ENCODE measurements at places on chromosomes 11 and 22.

DNA sequence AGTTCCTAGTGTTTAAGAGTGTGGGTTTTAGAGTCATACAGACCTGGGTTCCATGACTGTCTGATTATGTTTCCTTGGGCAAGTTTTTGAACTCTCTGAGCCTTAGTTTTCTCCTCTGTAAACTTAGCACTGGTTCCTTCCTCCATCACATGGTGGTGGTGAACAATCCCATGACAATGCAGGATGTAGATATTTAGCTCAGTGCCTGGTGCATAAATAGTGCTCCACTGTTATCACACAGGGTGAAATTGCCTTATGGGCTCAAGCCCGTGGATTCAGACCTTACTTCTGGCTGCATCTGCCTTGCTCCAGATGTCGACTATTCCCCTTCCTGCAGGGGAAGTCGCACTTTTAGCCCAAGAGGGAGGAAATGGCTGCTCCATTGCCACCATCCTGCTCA is 62.7 kb downstream of the LDLRAD3 start:
- DNase-seq = no peak

GRCh38 chr11:118002010-118002540 is 15.9 kb downstream of the IL10RA start:
- DNase-seq = no peak

DNA sequence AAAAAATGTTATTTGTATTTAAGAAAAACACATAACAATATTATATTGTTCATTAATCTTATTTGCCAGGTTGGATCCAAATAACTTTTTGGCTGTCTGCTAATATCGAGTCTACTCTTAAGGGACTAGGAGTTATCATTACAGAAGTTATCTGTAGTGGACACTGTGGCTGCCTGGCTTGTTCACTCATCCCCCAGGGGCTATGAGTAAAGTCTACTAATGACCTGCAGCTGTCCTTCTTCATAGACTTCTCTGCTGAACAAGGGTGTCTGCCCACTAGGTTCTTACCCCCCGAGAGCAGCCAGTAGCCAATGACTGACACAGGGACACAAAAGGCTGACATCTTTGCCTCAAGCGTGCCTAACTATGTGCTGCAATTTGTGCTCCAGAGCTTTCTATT is 69.7 kb downstream of the APIP start:
- no peak for DNase-seq

DNA sequence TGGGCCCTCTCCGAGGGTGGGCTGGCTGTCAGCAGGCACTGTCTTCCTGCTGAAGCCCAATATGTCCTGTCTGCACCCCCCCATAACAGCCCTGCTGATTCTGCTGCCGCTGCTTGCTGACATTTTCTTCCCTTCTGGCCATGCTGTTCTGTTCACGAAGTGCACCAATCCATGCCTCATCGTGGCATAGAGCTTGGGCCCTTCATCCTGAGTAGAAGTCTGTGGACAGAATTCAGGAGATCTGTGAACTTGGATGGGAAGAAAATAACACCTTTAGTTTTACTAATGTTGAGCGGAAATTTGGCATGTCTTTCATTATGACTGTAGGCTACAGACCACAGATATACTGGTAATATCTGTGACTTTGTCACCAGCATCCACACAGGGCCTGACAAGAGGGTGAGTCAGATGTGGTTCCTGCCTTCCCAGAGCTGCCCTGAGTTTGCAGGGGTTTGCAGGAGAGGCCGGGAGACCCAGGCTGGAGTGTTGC is 14.1 kb upstream of the KIAA0930 start:
- no peak for DNase-seq

DNA sequence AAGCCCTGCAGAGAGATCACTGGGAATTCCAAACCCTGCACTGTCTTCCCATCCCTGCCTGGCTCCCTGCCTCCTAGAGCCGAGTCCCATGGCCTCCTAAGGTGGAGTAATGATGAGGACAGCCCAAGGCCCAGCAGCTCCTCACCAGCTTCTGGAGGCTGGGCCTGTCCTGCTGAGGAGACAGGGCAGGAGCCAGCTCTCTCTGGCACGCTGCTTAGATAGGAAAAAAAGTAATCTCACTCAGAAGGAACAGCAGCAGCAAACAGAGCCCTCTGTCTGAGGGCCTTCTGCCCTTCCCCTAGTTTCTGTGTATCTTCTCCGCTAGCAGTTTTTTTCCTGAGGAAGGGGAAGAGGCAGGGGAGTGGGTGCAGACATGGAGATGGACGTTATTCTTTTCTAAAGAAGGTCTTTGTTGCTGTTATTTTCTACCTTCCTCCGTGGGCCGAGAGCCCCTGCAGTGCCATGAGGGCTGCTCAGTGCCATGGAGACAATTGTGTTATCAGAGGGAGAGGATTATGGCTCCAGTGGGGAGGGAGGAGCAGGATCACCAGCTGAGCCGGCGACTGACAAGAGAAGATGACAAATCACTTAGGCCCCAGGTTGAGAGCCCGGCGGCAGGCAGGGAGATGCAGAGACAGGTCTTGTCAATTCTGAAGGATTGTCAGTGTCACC is 315.3 kb downstream of the BUD13 start:
- DNase-seq = no peak

- DNase-seq = no peak
Observed at GRCh38 chr11:64667154-64667745, 55.7 kb downstream of the NRXN2 start.

DNA sequence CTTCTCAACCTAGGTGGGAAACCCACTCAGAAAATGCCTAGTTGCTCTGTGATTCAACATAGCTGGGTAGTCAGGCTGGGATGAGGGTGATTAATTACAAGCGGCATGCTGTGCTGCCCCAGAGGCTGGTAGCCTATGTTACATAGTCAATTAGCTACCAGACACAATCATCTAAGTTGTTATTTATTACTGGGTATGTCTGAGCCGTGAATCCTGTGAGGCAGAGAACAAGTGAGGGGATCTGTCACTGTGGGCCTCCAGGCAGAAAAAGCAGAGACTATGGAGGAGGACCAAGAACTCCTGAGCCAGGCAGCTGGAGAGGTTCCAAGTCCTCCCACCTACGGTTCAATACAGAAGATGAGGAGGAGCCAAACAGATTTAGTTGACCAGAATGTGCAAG is 186.6 kb upstream of the BDNF start:
- DNase-seq = no peak
